ENCODE measurements at places on chromosomes 6 and 20. TPM values are rescaled to one million over a fixed set of nuclear protein-coding genes. Genes with fewer than 3 reads are reported as not detected.

DNA sequence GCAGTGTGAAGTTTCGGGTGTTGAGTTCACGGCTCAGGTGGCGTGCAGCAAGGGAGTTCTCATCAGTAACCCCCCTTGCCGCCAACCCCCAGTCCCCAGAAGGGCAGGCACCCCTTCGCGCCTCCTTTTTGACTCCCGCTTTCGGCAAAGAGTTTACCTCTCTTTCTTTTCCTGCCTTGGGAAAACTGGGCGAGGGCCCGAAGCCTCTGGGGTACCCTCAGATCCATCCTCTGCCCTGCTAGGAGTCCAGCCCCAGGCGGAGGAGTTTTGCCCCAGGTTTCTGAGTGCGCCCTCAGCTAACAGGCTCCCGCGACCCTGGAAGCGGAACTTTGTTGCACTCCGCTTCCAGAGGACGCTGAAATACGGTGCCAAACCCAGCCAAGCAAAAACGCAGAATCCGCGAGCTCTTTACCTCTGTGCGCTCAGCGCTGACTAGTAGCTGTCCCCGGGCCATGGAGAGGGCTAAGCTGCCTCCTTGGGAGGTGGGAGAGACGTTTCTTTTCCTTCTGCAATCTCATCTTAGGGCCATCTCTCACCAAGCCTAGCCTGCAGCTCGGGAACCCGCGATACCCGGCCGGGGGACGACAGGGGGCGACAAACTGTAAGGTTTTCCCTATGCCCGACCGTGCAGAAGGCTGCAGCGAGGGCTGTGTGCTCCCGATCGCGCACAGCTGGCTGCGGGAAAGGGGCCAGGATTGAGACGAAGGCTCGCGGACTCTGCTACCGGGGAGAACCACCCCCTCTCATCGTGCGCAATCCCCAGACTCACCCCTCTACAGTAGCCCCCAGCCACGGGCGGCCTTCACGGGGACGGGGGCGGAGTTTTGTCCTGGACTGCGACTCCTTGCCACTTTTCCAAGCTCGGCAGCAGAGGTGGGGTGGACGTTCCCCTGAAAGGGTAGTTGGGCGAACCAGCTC, 2.7 kb upstream of the PAX1 start:
- DNase-seq, result peak; percentile 60

DNA sequence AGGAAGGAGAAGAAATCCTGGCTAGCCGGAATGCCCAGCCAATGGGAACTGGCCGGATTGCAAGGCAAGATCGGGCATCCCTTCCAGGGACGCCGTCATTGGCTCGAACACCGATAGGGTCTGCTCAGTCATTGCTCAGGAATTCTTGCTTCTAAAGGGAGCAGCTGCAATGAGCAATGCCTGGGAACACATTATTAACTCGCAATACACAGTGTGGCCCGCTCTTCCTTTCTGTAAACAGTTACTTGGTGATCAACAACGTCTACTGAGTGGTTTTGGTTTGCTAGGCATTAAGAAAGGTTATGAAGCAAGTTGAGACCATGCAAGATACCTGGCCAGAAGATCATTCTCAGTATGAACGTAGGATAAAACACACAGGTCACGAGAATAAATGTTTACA, 165.4 kb upstream of the CITED2 start:
- DNase-seq, result peak; percentile 55

DNA sequence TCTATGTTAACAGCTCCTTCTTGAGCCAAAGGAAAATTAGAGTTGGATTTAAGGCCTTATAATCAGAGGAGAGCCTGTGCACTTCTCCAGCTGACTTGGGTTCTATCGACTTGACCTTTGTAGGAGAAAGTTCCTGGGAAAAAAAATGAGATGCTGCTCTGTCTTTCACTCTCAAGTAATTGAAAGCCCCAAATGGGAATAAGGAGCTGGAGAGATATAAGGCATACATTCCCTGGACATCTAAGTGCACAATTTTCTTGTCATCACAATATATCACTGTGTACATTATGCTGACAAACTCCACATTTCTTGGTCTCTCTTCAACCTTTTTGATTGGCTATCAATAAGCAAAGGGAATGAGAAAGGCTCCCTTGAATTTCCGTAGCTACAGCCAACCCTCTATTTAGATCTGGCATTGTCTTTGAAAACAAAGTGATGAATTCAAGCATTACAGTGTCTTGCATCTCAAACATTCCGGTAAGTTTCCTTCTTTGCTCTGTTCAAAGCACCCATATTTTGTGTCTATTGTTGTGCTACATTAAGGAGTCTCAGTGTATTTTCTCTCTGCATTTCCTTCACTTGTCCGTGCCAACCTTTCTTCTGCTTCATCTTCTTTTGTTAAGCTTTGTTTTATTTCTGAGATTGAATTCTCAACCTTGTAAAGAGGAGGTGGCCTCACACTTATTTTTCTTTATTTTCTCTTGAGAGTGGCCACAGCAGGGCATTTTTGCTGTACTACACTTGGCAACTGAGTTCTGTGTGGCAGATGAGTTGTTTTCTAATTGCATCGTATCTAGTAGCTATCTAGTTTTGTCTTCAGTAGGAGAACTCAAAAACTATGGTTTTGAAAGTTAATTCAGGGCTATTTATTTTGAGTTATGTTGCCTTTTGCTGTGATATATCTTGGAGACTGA, 450.3 kb upstream of the MAN1A1 start:
- DNase-seq, result no peak

- peak; percentile 81 for DNase-seq
These were observed 1.1 kb downstream of the SLC44A4 start for GRCh38 chr6:31877651-31878161.

GRCh38 chr6:108568551-108569305, 8.0 kb downstream of the FOXO3 start:
- DNase-seq, result no peak

The C6orf141 gene
- total RNA-seq, result 1.6 TPM

The PTCRA gene
- total RNA-seq, result 0.55 TPM

The EFCAB8 gene
- total RNA-seq, result 1.0 TPM

All from ureter (tissue), 1 donor.